ENCODE measurements at places on chromosomes 13 and 19. TPM values are rescaled to one million over a fixed set of nuclear protein-coding genes. Genes with fewer than 3 reads are reported as not detected.

The MEDAG gene
- total RNA-seq = not detected

- peaks cover 6% of the 10 kb centered on the region for H3K4me1 ChIP-seq
- no peak for DNase-seq
- no peak overlapping the region for H3K4me3 ChIP-seq
- H3K27me3 ChIP-seq = no peaks in the 10 kb centered on the region
- H3K27ac ChIP-seq = no peak overlapping the region
- H3K36me3 ChIP-seq = no peaks in the 10 kb centered on the region
Observed at GRCh38 chr19:38809592-38810252, 3.0 kb downstream of the LGALS4 start.

DNA sequence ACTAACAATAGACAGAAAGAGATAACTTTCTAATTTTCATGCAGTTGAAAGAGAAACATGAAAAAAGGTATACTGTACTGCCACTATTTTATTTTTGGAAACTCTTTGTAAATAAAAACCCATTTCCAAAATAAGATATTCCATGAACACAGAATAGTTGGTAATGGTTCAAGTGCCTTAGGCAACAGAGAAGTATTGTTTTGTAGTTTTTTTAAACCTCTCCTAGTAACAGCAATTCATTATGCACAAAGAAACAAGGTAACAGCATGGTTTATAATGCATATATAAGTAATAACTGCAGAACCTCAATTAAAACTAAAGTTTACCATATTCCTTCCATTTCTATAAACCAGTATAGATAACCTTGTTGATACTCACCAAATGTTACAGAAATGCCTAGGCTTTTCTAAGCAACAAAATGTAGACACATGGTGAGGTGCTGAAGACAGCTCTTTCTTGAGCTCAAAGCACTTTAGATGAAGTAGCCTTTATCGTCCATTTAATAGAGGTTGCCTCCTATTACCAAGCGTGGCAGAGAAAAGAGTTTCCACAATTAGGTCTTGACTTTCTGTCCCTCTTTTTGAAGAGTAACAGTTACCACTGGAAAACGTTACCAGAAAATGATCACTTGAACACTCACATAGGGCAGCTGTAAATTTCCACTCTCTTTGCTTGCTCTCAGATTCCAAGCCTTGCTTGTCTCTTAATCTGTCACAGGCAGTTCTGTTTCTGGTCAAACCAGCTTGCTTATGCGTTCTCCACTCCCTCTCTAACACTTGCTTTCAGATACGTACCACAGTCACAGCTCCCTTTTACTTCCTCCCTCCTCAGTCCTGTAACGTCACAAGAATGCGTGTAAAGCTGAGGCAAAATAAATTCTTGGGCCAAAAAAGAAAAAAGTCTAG is 42.9 kb downstream of the CAB39L start:
- H3K36me3 ChIP-seq = peaks cover 14% of the 10 kb centered on the region
- no peak for DNase-seq
- H3K27me3 ChIP-seq = no peaks in the 10 kb centered on the region
- H3K4me1 ChIP-seq = no peaks in the 10 kb centered on the region

- no peak overlapping the region for H3K27ac ChIP-seq
- no peak for DNase-seq
- H3K4me3 ChIP-seq = no peak overlapping the region
- H3K36me3 ChIP-seq = no peaks in the 10 kb centered on the region
Observed at GRCh38 chr13:31101472-31102170, 60.1 kb downstream of the HSPH1 start.

DNA sequence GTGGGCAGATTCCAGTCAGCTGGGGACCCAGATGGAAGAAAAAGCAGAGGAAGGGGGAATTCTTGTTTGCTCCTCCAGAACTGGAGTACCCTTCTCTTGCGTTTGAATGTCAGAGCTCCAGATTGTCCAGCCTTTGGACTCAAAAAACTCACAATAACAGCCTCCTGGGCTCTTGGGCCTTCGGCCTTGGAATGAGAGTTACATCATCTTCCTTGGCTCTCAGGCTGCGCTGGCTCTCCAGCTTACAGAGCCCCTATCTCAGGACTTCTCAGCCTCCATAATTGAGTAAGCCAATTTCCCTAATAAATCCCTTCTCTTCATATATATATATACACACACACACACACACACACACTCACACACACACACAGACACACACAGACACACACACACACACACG is 1215.7 kb upstream of the SLC10A2 start:
- H3K27me3 ChIP-seq = no peaks in the 10 kb centered on the region
- H3K27ac ChIP-seq = no peak overlapping the region
- no peak overlapping the region for H3K4me3 ChIP-seq
- no peaks in the 10 kb centered on the region for H3K36me3 ChIP-seq

- H3K27me3 ChIP-seq = peaks cover 6% of the 10 kb centered on the region
- no peaks in the 10 kb centered on the region for H3K4me1 ChIP-seq
- peaks cover 7% of the 10 kb centered on the region for H3K36me3 ChIP-seq
- no peak for DNase-seq
- H3K4me3 ChIP-seq = no peak overlapping the region
Observed at GRCh38 chr19:46330319-46330918, 16.5 kb upstream of the PPP5C start.

DNA sequence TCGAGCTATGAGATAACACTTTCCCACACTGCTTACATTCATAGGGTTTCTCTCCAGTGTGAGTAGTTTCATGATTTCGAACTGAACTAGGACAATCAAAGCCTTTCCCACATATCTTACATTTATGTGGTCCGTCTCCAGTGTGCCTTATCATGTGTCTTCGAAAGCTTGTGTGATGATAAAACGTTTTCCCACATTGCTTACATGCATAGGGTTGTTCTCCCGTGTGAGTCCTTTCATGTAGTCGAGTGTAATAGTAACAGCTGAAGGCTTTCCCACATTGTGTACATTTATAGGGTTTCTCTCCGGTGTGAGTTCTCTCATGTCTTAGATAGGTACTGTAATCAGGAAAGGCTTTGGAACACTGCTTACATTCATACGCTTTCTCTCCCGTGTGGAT is 16.3 kb downstream of the ZNF823 start:
- H3K36me3 ChIP-seq = peaks cover 63% of the 10 kb centered on the region
- H3K27me3 ChIP-seq = no peaks in the 10 kb centered on the region
- no peak overlapping the region for H3K4me3 ChIP-seq
- H3K27ac ChIP-seq = no peak overlapping the region
- H3K4me1 ChIP-seq = no peaks in the 10 kb centered on the region
- DNase-seq = no peak

- H3K27me3 ChIP-seq = no peaks in the 10 kb centered on the region
- H3K4me1 ChIP-seq = peaks cover 24% of the 10 kb centered on the region
- peak; percentile 89 for DNase-seq
- H3K27ac ChIP-seq = peak within 1 kb of the TSS; percentile 94
- H3K36me3 ChIP-seq = peaks cover 8% of the 10 kb centered on the region
Observed at GRCh38 chr19:8208922-8209461, at the start of gene CERS4. Gene CERS4, plus strand, starts transcription at chr19:8209370. Its CDS starts 41,707 bp downstream, at chr19:8251077.

The CCDC70 gene
- total RNA-seq = not detected

DNA sequence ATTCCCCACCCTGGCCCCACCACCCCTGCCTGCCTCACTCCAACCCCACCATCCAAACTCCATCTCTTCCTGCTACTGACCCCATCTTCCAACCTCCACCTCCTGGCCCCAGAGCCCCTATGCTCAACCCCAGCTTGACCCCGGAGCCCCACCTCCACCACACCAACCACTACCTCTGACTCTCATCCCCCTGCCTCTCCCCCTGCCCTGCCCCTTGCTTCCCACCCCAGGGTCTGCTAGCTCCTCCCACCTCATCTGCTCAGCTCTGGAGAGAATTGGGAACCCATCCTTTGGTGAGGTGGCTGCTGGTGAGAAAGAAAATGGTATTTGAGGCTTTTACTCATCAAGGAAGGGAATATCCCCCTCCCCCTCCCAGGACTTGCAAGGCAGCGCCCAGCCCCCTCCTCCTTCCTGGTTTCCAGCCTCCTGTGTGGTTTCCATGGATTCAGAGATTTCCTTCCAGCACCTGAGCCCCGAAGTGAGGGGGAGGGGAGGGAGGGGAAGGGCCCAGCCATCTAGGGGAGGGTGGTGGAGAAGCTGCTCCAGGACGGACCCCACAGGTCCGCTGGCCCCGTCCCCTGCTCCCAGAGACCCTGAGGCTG is 11.4 kb upstream of the PEPD start:
- peaks cover 10% of the 10 kb centered on the region for H3K27me3 ChIP-seq
- DNase-seq = no peak
- no peaks in the 10 kb centered on the region for H3K36me3 ChIP-seq
- no peaks in the 10 kb centered on the region for H3K4me1 ChIP-seq
- no peak overlapping the region for H3K27ac ChIP-seq

DNA sequence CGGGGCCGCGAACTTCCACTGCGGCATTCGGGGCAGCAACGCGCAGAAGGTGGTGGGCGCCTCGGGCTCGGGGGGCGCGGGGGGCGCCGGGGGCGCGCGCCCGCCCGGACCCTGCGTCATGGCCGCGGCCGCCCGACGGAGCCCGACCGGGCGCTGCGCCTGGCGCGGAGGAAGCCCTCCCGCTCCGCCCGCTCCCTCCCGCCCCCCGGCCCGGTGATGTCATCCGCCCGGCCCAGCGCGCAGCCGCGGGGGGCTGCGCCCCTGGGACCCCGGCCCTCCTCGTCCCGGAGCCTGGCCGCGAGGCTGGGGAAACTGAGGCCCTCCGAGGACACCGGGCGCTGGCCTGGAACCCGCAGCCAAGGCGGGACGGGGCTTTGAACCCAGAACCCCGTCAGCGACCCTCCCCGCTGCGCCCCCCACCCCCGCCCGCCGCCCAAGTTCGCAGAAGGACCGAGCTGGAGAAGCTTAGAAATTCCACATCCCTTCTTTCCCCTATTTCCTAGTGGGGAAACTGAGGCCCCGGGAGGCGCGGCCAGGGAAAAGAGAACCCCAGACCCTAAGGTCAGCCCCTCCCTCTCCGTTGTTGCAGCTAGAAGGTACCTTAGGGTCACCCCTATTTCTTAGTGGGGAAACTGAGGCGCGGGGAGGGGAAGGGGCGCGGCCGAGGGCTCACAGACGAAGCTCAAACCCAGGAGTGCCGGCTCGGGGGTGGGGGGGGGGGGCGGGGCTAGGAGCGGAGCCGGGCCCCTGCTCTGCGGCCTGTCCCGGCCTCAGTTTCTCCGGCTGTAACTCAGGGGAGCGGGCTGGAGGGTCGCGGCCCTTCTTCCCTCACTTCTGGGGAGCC is at the start of gene SHC2:
Gene SHC2, minus strand, starts transcription at position 157 of the 844 bp plus-strand sequence. Its CDS starts 37 bp downstream, at position 120.
- no peak within 1 kb of the TSS for H3K27ac ChIP-seq
- H3K4me1 ChIP-seq = peaks cover 8% of the 10 kb centered on the region
- H3K27me3 ChIP-seq = peaks cover 14% of the 10 kb centered on the region
- H3K36me3 ChIP-seq = no peaks in the 10 kb centered on the region
- peak within 1 kb of the TSS; percentile 45 for H3K4me3 ChIP-seq

The CARD8 gene
- 118 TPM for total RNA-seq

- no peaks in the 10 kb centered on the region for H3K27me3 ChIP-seq
- H3K27ac ChIP-seq = no peak overlapping the region
- H3K4me1 ChIP-seq = peaks cover 11% of the 10 kb centered on the region
- no peak for DNase-seq
- peaks cover 3% of the 10 kb centered on the region for H3K36me3 ChIP-seq
Observed at GRCh38 chr13:49932066-49932465, 4.1 kb downstream of the SPRYD7 start.

GRCh38 chr13:79482281-79482970 is 1.5 kb downstream of the NDFIP2 start:
- peak overlapping the region; percentile 83 for H3K4me3 ChIP-seq
- H3K27ac ChIP-seq = peak overlapping the region; percentile 97
- peaks cover 66% of the 10 kb centered on the region for H3K4me1 ChIP-seq

DNA sequence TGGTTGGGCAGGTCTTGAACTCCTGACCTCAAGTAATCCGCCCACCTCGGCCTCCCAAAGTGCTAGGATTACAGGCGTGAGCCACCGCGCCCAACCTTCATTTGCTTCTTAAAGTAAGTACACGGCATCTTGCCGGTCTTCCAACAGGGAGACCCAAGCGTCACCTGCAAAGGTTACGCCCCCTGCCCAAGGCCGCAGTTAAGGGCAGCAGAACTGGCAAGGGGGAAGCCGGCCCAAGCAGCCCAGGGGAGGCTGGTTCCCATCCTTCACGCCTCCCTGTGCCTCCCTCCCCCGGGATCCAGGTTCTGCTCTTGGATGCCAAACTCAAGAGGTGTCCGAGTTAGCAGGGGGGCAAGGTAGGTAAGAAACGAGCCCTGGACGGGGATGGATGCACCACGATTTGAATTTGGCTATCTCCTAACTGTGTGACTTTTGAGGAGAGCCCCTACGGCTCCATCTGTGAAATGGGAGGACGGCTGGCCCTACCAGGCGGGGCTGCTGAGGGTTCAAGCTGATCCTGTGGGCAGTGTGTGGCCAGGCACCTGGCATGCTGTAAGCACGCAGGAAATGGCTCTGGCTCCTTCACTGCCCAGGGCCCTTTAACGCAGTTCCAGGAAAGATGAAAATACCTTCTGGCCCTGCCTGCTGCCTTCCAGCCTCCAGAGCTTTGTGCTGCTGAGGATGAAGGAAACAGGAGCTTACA is 9.0 kb downstream of the RFX1 start:
- H3K36me3 ChIP-seq = peaks cover 34% of the 10 kb centered on the region
- no peaks in the 10 kb centered on the region for H3K27me3 ChIP-seq
- no peak overlapping the region for H3K4me3 ChIP-seq
- H3K4me1 ChIP-seq = peaks cover 21% of the 10 kb centered on the region
- H3K27ac ChIP-seq = no peak overlapping the region
